CD4-positive, alpha-beta memory T cell (primary cell): ENCODE measurements at places on chromosomes 3 and 15. TPM values are rescaled to one million over a fixed set of nuclear protein-coding genes. Genes with fewer than 3 reads are reported as not detected.

Gene C2CD4A
- total RNA-seq = 0.11 TPM

- H3K27ac ChIP-seq = no peak overlapping the region
- DNase-seq = no peak
- no peaks in the 10 kb centered on the region for H3K36me3 ChIP-seq
These were observed 436.5 kb upstream of the WNT5A start for GRCh38 chr3:55923626-55924025.

DNA sequence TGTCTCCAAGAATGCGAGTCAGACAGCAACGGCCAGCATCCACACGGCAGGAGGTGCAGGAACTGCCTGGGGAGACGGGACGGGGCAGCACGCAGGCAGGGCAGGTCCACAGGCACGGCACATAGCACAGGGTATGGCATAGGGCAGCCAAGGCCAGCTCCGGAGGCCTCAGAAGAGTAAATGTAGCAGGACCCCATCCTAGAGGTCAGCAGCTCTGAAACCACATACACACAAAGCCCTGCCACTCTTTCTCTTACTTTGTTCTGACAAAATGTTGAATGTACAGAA, 26.9 kb downstream of the ZXDC start:
- no peaks in the 10 kb centered on the region for H3K4me1 ChIP-seq
- no peak overlapping the region for H3K27ac ChIP-seq
- H3K36me3 ChIP-seq = peaks cover 25% of the 10 kb centered on the region
- no peak overlapping the region for H3K4me3 ChIP-seq
- no peaks in the 10 kb centered on the region for H3K27me3 ChIP-seq

DNA sequence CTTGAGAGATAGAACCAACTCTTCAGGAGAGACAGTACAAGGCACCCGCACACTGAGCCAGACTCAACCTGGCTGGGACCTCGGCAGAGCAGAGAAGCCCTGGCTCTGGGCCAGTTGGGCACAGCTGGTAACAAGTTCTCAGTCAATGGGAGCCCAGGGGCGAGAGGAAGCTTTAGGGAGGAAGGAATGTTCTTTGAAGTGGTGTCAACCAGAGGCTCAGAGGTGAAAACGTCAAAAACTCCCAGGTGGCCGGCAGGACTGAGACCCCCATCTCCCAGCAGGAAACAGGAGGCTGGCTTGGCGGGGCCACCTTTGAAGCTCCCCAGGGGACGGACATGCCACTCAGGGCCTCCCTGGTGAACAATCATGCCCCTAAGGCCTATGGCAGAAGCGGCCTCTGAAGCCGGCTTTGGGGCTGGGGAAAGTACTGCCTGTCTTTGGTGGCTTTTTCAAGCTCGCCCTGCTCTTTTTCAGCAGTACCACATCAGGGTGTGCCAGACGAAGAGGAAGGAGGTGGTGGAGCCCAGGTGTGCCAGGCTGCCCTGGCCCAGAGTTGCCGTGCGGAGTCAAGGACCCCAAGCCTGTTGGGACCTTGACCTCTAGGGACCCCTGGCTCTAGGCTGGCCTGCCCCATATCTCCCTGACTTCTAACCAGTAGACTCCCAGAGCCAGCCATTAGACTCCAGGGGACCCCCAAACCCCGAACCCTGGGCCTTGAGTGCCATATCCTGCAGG, 16.7 kb upstream of the TBC1D21 start:
- no peaks in the 10 kb centered on the region for H3K36me3 ChIP-seq
- H3K27me3 ChIP-seq = peaks cover 8% of the 10 kb centered on the region
- H3K4me1 ChIP-seq = no peaks in the 10 kb centered on the region
- DNase-seq = no peak
- H3K4me3 ChIP-seq = no peak overlapping the region

DNA sequence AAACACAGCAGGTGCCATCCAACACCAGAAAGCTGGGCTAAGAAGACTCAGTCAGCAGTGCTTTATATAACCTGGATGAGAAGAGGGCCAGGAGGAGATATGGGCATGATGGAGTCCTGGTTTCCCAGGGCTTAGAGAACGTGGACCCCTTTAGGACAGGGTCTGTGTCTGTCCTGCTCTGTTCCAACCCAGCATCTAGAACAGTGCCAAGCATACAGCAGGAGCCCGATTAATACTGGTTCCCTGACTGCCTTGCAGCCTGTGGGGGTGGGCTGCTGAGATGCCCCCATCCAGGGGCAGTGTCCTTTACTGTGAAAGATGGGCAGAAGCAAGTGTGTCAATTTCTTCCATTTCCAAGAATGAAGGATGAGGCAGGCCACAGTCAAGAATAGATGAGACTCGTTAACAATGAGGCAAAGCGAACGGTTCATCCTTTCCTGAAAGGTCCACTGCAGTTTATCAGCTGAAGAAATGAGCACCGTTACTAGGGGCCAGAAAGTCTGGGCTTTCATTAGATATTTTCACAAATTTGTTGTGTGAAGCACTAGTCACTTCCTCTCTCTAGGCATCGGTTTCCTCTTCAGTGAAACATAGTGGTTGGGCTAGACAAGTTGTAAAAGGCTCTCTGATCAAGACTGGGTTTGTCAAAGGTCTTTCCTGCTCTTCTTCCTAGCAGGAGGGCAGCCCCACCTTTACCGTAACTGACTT, 72.0 kb upstream of the HERC1 start:
- H3K4me3 ChIP-seq = no peak overlapping the region
- no peaks in the 10 kb centered on the region for H3K27me3 ChIP-seq
- no peaks in the 10 kb centered on the region for H3K36me3 ChIP-seq
- H3K4me1 ChIP-seq = peaks cover 22% of the 10 kb centered on the region
- H3K27ac ChIP-seq = peak overlapping the region; percentile 34
- peak; percentile 32 for DNase-seq

Gene CEMIP
- 0.17 TPM for total RNA-seq

GRCh38 chr15:52217186-52217585, 26.0 kb upstream of the GNB5 start:
- DNase-seq = no peak
- H3K4me1 ChIP-seq = peaks cover 21% of the 10 kb centered on the region
- H3K36me3 ChIP-seq = no peaks in the 10 kb centered on the region
- H3K27me3 ChIP-seq = no peaks in the 10 kb centered on the region
- no peak overlapping the region for H3K4me3 ChIP-seq
- H3K27ac ChIP-seq = no peak overlapping the region

Gene PCLAF
- 1.5 TPM for total RNA-seq

DNA sequence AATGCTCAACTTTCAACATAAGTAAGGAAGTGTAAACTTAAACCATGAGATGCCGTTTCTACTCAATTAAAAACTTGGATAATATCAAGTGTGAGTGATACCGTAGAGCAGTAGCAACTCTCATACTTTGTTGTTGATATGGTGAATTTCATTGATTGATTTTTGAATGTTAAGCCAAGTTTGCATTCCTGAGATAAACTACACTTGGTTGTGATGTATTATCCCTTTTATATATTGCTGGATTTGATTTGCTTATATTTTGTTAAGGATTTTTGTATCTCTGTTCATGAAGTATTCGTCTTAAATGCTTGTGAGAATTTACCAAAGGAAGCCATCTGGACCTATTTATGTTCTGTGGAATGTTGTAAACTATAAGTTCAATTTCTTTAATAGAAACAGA, 21.7 kb downstream of the SLMAP start:
- H3K4me1 ChIP-seq = no peaks in the 10 kb centered on the region
- DNase-seq = no peak
- no peak overlapping the region for H3K27ac ChIP-seq
- H3K36me3 ChIP-seq = no peaks in the 10 kb centered on the region
- no peak overlapping the region for H3K4me3 ChIP-seq

DNA sequence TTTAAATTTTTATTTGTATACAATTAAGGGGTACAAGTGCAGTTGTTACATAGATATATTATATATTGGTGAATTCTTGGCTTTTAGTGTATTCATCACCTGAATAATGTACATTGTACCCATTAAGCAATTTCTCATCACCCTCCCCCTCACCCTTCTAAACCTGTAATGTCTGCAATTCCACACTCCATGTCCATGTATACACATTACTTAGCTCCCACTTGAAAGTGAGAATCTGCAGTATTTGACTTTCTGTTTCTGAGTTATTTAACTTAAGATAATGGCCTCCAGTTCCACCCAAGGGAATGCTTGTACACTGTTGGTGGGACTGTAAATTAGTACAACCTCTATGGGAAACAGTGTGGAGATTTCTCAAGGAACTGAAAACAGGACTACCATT, 383.2 kb upstream of the KCNMB2 start:
- no peak overlapping the region for H3K27ac ChIP-seq
- H3K36me3 ChIP-seq = no peaks in the 10 kb centered on the region
- no peaks in the 10 kb centered on the region for H3K4me1 ChIP-seq
- no peak overlapping the region for H3K4me3 ChIP-seq

GRCh38 chr3:44927371-44927770, 48.6 kb downstream of the ZDHHC3 start:
- H3K4me3 ChIP-seq = no peak overlapping the region
- no peak overlapping the region for H3K27ac ChIP-seq
- no peaks in the 10 kb centered on the region for H3K4me1 ChIP-seq
- peaks cover 35% of the 10 kb centered on the region for H3K36me3 ChIP-seq
- H3K27me3 ChIP-seq = no peaks in the 10 kb centered on the region

Gene FAM81A
- not detected for total RNA-seq

DNA sequence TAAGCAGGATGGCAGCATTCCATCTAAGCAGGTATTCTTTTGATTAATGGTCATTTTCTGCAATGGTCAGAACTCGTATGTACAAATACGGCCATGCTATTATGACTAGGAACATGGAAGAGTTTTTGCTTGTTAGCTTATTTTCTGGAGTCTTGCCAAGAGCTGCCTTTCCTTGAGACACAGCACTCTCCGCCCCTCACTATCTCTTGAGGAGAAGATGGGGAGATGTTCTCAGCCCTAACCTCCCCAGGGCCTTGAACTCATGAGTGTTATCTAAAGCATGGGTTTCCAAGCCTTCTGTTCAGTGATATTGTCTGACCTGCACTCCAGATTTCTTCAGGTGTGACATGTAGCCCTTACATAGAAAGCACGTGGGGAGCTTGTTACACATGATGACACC, 65.9 kb upstream of the ACTC1 start:
- peaks cover 33% of the 10 kb centered on the region for H3K36me3 ChIP-seq
- no peak for DNase-seq
- H3K4me3 ChIP-seq = no peak overlapping the region

GRCh38 chr3:15923640-15924405, 126.0 kb upstream of the ANKRD28 start:
- H3K36me3 ChIP-seq = no peaks in the 10 kb centered on the region
- H3K27me3 ChIP-seq = no peaks in the 10 kb centered on the region

Gene PP2D1
- total RNA-seq = not detected

Gene CNOT10
- 46.5 TPM for total RNA-seq

DNA sequence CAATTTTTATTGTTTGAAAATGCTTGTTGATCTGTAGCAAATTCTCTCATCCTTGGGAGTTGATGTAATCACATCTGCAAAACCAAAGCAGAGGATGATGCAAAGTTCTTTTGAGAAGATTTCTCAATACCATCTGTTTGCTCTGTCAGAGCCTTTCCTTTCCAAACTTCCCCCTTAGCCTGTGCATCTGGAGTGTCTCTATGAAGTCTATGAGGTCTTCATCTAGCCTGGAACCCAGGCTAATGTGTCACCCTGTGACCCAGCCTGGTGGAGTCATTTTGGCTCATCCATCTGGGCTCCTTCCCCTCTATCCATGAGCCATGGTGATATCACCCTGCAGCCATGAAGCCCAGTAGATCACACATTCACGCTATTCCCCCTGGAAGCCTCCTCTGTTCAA, 123.2 kb upstream of the SLC7A14 start:
- no peaks in the 10 kb centered on the region for H3K27me3 ChIP-seq
- no peaks in the 10 kb centered on the region for H3K4me1 ChIP-seq
- no peaks in the 10 kb centered on the region for H3K36me3 ChIP-seq
- no peak overlapping the region for H3K27ac ChIP-seq
- no peak for DNase-seq

GRCh38 chr3:25458420-25458814, 30.4 kb downstream of the RARB start:
- no peaks in the 10 kb centered on the region for H3K4me1 ChIP-seq
- H3K36me3 ChIP-seq = no peaks in the 10 kb centered on the region
- no peak overlapping the region for H3K27ac ChIP-seq
- no peak overlapping the region for H3K4me3 ChIP-seq
- no peak for DNase-seq
- H3K27me3 ChIP-seq = no peaks in the 10 kb centered on the region

Gene SMCO1
- not detected for total RNA-seq

GRCh38 chr3:184565421-184566211, 4.0 kb downstream of the EPHB3 start:
- no peak overlapping the region for H3K4me3 ChIP-seq
- no peaks in the 10 kb centered on the region for H3K36me3 ChIP-seq

- peaks cover 11% of the 10 kb centered on the region for H3K4me1 ChIP-seq
- H3K36me3 ChIP-seq = no peaks in the 10 kb centered on the region
- no peak overlapping the region for H3K4me3 ChIP-seq
- H3K27ac ChIP-seq = no peak overlapping the region
These were observed 7.6 kb downstream of the IL17RD start for GRCh38 chr3:57157545-57157944.

- no peaks in the 10 kb centered on the region for H3K4me1 ChIP-seq
- no peaks in the 10 kb centered on the region for H3K27me3 ChIP-seq
- DNase-seq = no peak
- no peak overlapping the region for H3K4me3 ChIP-seq
These were observed 3.9 kb downstream of the MKRN3 start for GRCh38 chr15:23569151-23569925.

- no peak overlapping the region for H3K27ac ChIP-seq
- no peaks in the 10 kb centered on the region for H3K27me3 ChIP-seq
- H3K4me3 ChIP-seq = no peak overlapping the region
- H3K4me1 ChIP-seq = no peaks in the 10 kb centered on the region
- no peak for DNase-seq
These were observed 149.4 kb downstream of the WNT5A start for GRCh38 chr3:55337641-55338180.

Gene FOXP1
- total RNA-seq = 348 TPM

Gene ZNF385D
- not detected for total RNA-seq

DNA sequence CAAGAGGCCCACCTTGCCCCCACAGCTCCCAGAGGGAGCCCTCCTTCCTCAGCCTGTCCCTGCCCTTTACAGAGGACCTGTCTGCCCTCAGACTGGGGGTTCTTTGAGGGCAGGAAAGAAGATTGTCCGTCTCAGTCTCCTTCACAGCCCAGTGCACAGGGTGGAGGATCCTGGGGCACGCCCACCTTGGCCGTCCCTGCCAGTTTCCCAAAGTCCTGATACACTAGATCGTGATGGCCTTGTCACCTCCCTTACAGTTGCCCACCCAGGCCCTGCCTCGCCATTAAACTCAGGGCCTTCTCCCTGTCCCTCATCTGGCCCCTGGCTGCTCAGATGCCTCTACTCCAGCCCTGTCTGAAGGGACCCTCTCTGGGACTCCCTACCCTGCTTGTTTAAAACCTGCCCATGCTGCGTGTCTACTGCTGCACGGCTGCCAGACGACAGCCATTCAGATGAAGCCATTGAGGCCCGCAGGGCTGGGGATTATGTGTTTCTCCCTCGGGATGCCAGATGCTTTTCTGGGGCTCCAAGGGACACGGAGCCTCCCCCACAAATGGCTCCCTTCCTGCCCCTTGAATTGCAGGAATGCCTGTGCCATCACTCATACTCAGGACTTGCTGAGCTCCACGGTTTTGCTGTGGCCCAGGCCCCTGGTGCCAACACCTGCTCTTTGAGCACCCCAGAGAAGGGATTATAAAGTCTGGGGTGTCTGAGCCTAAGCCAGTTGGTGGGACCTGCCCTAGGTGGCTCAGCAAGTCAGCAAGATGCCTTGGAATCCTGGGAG, 27.8 kb downstream of the ACSBG1 start:
- no peaks in the 10 kb centered on the region for H3K36me3 ChIP-seq
- no peaks in the 10 kb centered on the region for H3K4me1 ChIP-seq
- no peak for DNase-seq
- H3K27ac ChIP-seq = no peak overlapping the region
- no peaks in the 10 kb centered on the region for H3K27me3 ChIP-seq
- H3K4me3 ChIP-seq = no peak overlapping the region

- no peak for DNase-seq
- H3K27me3 ChIP-seq = no peaks in the 10 kb centered on the region
- no peaks in the 10 kb centered on the region for H3K4me1 ChIP-seq
- H3K36me3 ChIP-seq = peaks cover 3% of the 10 kb centered on the region
- no peak overlapping the region for H3K27ac ChIP-seq
These were observed 333.7 kb downstream of the LPP start for GRCh38 chr3:188487652-188488051.
